Tibial nerve (tissue), 4 donors: ENCODE measurements at places on chromosomes 11 and 22. TPM values are rescaled to one million over a fixed set of nuclear protein-coding genes. Genes with fewer than 3 reads are reported as not detected.

DNA sequence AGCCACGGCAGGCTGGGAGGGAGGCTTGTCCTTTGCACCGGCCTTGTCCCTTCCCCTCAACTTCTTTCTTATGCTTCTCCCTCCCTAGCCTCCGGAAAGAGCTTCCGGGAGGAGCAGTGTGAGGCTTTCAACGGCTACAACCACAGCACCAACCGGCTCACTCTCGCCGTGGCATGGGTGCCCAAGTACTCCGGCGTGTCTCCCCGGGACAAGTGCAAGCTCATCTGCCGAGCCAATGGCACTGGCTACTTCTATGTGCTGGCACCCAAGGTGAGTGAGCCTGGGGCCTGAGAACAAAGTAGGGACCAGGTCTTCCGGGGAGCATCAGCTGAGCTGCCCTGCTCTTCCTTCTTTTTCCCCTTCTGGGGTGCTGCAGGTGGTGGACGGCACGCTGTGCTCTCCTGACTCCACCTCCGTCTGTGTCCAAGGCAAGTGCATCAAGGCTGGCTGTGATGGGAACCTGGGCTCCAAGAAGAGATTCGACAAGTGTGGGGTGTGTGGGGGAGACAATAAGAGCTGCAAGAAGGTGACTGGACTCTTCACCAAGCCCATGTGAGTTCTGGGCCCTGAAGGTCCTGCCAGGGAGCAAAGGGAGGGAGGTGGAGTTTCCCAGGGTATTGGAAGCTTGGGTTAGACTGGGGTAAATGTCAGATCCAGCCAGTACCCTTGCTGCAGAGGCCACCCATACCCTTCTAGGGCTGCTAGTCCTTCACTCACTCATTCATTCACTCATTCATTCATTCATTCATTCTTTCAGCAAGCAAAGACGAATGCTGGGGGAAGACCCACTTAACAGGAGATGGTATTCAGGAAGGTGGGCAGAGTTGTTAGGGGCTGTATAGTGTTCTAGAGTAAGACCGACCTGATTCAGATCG, 22.6 kb downstream of the ADAMTS15 start:
- no peak overlapping the region for H3K27ac ChIP-seq
- H3K4me1 ChIP-seq, result no peaks in the 10 kb centered on the region
- no peak for DNase-seq
- H3K4me3 ChIP-seq, result no peak overlapping the region

DNA sequence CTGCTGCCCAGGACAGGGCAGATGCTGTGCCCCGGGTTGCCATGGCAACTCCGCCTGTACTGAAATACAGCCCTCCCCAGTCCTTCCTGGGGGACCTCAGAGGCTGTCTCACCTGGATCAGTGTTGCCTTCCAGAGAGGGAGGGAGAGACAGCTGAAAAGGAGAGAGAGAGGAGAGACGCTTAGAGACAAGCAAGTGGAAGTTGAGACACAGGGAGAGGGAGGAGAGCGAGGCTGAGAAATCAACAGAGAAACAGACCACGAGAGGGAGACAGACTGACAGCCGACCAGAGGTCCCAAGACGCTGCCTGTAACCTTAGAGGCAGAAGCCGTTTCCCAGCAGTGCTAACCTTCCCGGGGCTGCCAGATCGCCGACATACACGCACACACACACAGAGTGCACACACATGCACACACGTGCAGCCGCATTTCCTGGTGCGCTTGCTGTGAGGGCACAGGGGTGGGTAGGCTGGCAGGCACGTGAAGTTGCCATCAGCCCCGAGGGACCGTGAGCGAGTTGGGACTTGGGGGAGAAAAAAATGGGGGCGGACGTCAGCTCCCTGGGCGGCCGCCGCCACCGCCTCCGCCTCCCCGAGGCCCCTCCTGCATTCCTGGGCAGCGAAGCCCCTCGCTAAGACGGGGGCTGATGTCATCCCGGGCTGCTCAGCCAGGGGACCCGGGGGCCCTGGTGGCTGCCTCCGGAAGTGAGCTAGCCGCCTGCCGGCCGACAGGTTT, 88.6 kb upstream of the CRYBB3 start:
- no peaks in the 10 kb centered on the region for H3K27me3 ChIP-seq
- H3K4me3 ChIP-seq, result peak overlapping the region; percentile 54
- peak; percentile 46 for DNase-seq
- H3K4me1 ChIP-seq, result peaks cover 13% of the 10 kb centered on the region

- no peak overlapping the region for H3K4me3 ChIP-seq
- H3K4me1 ChIP-seq, result no peaks in the 10 kb centered on the region
- H3K36me3 ChIP-seq, result no peaks in the 10 kb centered on the region
- no peak for DNase-seq
- no peaks in the 10 kb centered on the region for H3K27me3 ChIP-seq
Observed at GRCh38 chr11:112451250-112451649, 190.6 kb upstream of the PLET1 start.

- no peaks in the 10 kb centered on the region for H3K4me1 ChIP-seq
- H3K27me3 ChIP-seq, result no peaks in the 10 kb centered on the region
- no peak overlapping the region for H3K27ac ChIP-seq
- no peak overlapping the region for H3K4me3 ChIP-seq
- DNase-seq, result no peak
- no peaks in the 10 kb centered on the region for H3K36me3 ChIP-seq
Observed at GRCh38 chr11:17063171-17064002, 14.1 kb downstream of the RPS13 start.

DNA sequence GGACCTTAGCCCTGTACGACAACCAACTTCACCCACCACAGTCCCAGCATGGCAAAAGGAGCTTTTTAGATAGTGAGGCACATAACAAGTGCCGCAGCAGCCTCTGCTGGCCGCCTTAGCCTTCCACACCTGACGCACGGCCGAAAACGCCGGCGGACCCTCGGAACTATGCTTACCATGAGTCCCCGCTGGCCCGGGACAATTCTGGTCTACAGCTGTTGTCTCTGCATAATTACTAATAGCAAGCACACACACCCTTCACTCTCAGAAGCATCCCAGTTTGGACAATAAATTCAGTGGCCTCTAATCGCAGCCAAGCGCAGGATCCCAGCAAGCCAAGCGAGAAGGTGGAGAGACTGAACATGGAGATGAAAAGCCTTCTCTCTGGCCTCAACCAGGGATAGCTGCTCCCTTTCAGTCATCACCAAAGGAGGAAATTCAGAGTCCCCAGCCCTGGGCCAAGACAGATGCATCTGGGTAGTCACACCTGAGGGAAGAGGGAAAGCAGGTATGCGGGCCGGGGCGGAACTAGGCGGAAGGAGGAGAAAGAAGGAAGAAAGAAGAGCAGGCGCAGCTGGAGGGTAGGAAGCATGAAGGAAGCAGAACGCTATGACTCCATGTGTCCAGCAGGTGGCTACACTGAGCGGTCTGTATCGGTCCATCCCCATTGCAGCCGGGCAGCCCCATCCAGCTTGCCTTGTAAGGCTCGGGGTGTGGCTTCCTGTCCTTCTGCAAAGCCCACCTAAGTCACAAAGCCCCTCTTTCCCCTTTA, 40.3 kb downstream of the BUD13 start:
- DNase-seq, result peak; percentile 36
- H3K4me3 ChIP-seq, result no peak overlapping the region
- H3K27ac ChIP-seq, result no peak overlapping the region
- H3K27me3 ChIP-seq, result no peaks in the 10 kb centered on the region

GRCh38 chr22:19761725-19762567, 1.4 kb downstream of the TBX1 start:
- H3K36me3 ChIP-seq, result no peaks in the 10 kb centered on the region
- peaks cover 13% of the 10 kb centered on the region for H3K4me1 ChIP-seq
- no peaks in the 10 kb centered on the region for H3K27me3 ChIP-seq
- H3K27ac ChIP-seq, result no peak overlapping the region
- no peak overlapping the region for H3K4me3 ChIP-seq

GRCh38 chr11:114876234-114876633, 197.9 kb downstream of the NXPE2 start:
- H3K36me3 ChIP-seq, result no peaks in the 10 kb centered on the region
- no peak for DNase-seq
- no peak overlapping the region for H3K4me3 ChIP-seq
- H3K27me3 ChIP-seq, result no peaks in the 10 kb centered on the region

DNA sequence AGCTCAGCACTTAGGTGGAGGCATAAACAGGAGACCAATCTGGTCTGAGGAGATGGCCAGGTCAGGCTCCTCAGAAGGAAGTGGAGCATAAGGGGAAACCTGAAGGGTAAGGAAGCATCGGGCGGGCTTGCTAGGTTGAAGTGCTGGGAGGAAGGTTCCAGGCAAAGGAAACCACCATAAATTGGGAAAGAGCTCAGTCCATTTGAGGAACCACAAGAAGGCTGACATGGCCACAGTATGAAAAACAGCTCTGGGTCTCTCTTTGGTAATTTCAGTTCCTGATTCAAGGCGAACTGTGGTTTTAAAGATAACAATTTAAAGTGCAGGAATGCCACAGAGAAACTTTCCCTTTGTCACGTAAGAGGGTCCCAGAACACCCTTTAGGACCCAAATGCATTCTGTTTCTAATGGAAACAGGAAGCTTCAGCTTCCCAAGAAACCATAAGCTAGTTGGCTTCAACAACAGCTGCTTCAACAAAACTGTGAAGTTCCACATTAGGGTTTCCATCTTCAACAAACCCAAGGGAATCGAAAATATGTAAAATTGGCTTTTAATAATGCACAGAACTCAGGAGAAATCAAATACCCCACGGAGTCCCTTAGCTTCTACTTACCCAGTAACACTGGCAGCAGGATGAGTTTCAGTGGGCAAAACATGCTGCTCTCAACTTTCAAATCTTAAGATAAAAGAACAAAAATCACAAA, 10.4 kb downstream of the JAML start:
- DNase-seq, result no peak
- H3K4me3 ChIP-seq, result no peak overlapping the region
- H3K4me1 ChIP-seq, result peaks cover 4% of the 10 kb centered on the region
- H3K36me3 ChIP-seq, result no peaks in the 10 kb centered on the region

- H3K27me3 ChIP-seq, result no peaks in the 10 kb centered on the region
- H3K27ac ChIP-seq, result no peak overlapping the region
- no peaks in the 10 kb centered on the region for H3K4me1 ChIP-seq
- no peak for DNase-seq
Observed at GRCh38 chr11:46725338-46726205, 6.6 kb downstream of the F2 start.

The MS4A6E gene
- total RNA-seq, result not detected

- H3K4me3 ChIP-seq, result no peak overlapping the region
- no peak overlapping the region for H3K27ac ChIP-seq
- no peaks in the 10 kb centered on the region for H3K27me3 ChIP-seq
- no peaks in the 10 kb centered on the region for H3K36me3 ChIP-seq
- H3K4me1 ChIP-seq, result no peaks in the 10 kb centered on the region
Observed at GRCh38 chr11:112115386-112115785, 28.7 kb downstream of the SDHD start.

The CCDC87 gene
- total RNA-seq, result 0.30 TPM

DNA sequence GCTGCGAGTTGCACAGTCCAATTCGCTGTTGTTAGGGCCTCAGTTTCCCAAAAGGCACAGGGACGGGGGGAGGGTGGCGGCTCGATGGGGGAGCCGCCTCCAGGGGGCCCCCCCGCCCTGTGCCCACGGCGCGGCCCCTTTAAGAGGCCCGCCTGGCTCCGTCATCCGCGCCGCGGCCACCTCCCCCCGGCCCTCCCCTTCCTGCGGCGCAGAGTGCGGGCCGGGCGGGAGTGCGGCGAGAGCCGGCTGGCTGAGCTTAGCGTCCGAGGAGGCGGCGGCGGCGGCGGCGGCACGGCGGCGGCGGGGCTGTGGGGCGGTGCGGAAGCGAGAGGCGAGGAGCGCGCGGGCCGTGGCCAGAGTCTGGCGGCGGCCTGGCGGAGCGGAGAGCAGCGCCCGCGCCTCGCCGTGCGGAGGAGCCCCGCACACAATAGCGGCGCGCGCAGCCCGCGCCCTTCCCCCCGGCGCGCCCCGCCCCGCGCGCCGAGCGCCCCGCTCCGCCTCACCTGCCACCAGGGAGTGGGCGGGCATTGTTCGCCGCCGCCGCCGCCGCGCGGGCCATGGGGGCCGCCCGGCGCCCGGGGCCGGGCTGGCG, at the start of gene BCR:
TSS of gene BCR (plus strand) at position 209 of the 592 bp plus-strand sequence. CDS start 452 bp downstream, outside the sequence.
- H3K4me1 ChIP-seq, result peaks cover 64% of the 10 kb centered on the region
- DNase-seq, result peak; percentile 51
